ENCODE measurements at places on chromosomes 11 and 22.

- DNase-seq = no peak
Measured at GRCh38 chr22:45980761-45981160, 3.8 kb upstream of the WNT7B start.

- DNase-seq = no peak
Measured at GRCh38 chr22:50674606-50675552, 2.3 kb downstream of the SHANK3 start.

- no peak for DNase-seq
Measured at GRCh38 chr11:119048644-119049043, 8.4 kb downstream of the HYOU1 start.

DNA sequence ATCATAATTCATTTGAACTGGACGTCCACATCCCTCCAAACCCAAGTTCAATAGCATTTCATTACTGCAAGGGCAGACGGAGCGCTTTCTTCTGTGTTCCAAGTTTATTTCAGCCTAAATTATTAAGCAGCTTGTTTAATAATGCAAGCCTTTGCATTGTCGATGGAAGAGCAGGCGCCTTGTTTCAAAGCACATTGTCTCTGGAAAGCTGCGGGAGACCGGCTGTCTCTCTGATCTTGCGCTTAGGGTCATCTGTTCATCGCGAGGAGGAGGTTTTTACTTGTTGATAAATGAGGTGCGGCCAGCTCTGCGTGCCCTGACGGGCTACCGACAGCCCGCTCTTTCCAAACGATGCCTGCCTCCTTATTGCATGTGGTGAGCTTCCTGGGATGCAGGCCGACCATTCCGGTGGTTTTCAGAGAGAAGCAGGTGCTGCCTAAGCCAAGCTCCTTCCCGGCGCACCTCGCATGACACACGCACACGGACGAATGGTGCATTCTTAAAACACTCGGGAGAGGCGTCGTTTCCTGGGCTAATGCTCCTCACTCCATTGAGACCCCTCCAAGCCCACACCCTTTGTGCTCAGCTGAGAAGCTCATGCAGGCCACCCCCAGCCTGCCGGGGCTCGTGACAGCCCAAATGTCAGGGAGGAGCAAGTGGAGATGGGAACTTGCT, 456.9 kb downstream of the BRD1 start:
- no peak for DNase-seq

DNA sequence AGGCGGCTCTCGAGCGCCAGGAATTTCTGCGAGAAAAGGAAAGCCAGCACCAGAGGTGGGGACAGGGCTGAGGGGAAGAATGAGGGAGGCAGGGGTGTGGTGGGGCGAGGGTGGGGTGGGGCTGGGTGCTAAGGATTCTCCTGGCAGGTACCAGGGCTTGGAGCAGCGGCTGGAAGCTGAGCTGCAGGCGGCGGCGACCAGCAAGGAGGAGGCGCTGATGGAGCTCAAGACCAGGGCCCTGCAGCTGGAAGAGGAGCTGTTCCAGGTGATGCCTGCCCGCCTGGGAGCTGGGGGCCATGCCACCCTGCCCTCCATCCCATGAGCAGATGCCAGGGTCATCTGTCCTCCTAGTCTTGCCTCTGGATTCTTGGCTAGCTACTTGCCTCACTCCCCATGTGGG, 9.4 kb downstream of the CCDC88B start:
- no peak for DNase-seq

GRCh38 chr22:46528121-46528610, 9.3 kb downstream of the CELSR1 start:
- DNase-seq = no peak

GRCh38 chr11:119797123-119797611, 68.2 kb upstream of the NECTIN1 start:
- no peak for DNase-seq

GRCh38 chr11:57230791-57231538, 6.1 kb downstream of the APLNR start:
- DNase-seq = no peak

DNA sequence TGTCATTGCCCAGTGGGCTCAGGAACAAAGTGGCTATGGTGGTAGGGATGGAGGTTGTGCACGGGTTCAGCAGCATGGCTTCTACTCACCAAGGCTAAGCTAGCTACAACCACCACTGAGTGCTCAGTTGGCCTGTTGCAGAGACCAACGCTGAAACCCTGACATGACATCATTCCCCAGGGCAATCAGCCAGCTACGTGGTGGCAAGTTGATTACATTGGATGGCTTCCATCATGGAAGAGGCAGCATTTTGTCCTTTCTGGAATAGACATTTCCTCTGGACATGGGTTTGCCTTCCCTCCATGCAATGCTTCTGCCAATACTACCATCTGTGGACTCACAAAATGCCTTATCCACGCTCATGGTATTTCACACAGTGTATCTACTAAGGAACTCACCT, 634.3 kb downstream of the OPCML start:
- DNase-seq = no peak

DNA sequence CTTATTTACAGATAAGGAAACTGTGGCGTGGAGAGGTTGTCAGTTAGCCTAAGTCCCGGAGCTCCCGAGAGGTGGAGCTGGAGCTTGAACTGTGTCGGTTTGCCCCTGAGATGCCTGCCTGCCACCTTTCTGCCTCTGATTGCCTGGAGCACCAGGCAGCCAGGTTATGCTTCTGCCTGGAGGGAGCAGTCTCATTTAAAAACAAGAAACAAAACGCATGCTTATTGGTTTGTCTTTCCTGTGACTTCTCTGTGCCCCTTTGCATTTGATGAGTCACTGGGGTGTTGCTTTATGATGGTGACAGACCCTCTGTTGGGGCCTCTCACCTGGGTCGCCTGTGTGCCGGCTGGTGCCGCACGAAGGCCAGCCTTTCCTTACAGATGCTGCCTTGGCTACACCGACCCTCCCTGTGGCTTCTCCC, 12.2 kb downstream of the AP2A2 start:
- DNase-seq = no peak

GRCh38 chr11:78313181-78313795, 104.3 kb downstream of the GAB2 start:
- no peak for DNase-seq

- no peak for DNase-seq
Measured at GRCh38 chr11:70603756-70604211, 205.5 kb downstream of the CTTN start.

DNA sequence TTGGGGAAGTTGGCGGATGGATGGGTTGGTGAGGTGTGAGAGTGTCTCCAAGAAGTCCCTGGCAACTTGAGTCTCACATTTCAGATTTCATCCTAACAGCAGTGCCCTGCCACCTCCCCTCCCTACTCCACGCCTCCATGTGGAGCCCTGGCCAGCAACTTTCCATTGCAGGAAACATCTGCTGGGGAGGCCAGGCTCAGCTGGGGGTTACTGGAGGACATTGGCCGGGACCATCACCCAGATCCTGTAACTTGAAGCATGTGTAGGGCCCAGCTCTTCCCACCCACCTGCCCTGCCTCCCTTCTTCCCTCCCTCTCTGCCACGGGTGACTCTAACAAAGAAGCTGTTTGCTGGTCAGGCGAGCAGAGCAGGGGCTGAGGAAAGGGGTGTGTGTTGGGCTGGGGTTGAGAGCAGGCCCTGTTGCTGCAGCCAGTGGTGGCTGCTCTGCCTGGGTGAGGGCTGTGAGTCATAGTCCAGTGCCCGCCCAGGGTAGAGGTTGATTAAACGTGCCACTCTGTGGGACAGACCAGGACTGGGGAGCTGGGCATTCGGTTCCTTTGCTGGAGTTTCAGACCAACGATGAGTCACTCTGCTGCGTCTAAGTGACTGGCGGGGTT, 64.0 kb downstream of the SCN3B start:
- DNase-seq = no peak

- DNase-seq = no peak
Measured at GRCh38 chr11:46278387-46279125, 1.1 kb downstream of the CREB3L1 start.

GRCh38 chr11:6523253-6523652, 26.2 kb downstream of the DNHD1 start:
- DNase-seq = no peak

DNA sequence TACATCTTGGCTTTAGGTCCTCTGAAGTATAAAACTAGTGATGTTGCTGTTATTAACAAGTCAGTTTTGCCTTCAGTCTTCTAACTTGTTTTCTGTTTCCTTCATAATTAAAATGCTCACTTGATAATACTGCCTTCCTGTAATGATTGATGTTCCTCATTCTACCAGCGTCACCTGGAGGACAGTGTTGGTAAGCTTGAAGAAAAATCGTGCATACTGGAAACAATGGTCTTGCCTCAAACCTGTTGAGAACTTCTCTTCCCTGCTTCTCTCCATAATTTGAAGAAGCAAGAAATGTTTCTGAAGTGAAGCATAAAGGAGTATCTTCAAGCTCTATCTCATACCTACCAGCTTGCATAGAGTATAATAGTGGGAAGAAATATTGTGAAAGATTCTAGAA, 3.0 kb downstream of the YWHAH start:
- no peak for DNase-seq

- DNase-seq = no peak
Measured at GRCh38 chr22:41813726-41814410, 13.4 kb downstream of the CCDC134 start.

DNA sequence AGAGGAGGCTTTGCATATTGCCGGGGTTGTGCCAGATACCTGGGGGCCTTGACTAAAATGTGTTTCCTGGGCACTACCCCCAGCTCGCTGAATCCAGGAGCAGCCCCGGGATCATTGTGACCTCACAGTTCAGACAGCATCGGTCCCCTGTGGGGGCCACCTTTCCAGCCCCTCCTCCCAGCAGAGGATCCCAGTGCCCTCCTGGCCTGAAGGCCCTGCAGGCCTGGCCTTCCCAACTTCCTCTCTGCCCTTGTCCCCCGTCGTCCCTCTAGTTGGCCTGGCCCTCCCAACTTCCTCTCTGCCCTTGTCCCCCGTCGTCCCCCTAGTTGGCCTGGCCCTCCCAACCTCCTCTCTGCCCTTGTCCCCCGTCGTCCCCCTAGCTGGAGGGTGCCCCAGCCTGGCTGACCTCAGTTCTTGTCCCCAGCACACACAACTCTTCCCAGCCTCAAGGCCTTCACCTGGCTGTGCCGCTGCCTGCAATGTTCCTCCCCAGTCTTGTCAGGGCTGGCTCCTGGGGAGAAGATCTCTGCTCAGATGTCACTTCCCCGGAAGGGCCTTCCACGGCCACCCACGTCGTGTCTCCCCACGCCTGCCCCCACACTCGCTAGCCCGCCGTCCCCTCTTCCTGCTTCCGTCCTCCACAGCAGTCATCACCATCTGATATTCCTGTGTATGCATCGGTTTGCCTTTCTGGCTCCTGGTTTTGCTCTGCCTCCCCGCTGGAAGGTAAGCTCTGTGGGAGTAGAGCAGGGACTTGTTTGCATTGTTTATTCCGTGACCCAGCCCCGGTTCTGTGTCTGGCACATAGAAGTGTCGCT, 12.6 kb upstream of the ANO1 start:
- no peak for DNase-seq

GRCh38 chr22:37760152-37760551, 47.6 kb upstream of the GCAT start:
- no peak for DNase-seq

DNA sequence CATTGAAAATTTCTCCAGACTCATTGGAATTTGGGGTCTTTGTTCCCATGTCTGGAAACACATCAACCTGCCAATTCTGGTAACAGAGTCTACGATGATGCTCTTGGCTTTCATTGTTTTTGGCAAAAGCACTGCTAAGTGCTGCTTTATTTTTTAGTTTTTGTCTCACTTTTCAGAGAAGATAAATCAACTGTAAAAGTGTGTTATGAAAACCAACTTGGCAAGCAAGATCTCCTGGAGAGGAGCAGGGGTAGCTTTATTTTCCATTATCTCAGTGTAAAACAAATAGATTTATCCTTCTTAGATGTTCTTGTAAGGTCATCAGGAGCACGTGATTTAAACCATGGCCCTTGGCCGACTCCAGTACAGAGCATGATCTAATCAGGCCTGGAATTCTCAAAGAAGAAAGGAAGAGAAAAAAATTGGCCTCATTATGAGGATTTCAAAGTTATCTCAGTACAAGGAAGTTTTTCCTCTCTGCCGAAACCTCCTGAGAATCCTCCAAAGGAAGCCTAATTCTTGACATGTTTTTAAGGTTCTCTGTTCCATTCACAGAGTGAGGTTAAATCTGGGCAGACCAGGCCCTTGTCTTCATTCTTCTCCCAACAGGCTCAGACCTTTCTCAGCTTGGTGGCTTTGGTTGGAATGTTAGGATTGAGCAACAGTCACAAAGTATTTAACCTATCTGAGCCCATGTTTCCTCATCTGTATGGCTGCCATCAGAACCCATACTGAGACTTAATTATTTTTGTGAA, 16.4 kb upstream of the PAMR1 start:
- no peak for DNase-seq

- no peak for DNase-seq
Measured at GRCh38 chr11:68471360-68472340, 11.1 kb downstream of the PPP6R3 start.

DNA sequence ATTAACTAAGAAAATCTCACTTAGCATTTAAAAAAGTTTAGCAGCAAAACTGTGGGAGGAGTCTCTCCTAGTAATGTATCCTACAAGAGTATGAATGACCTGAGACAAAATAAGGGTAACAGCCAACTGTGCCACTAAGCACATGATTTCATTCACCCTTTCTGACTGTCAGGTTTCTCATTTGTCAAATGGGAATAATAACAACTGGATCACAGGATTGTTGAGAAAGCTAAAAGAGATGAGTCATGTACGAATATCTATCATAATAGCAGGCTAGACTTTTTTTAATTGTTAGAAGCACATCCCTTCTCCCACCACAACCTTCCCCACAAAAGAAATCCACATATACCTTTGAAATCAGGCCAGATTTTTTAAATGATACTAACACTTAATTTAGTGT, 39.5 kb downstream of the MTMR2 start:
- no peak for DNase-seq

- no peak for DNase-seq
Measured at GRCh38 chr11:116725434-116726221, 47.2 kb downstream of the BUD13 start.

- no peak for DNase-seq
Measured at GRCh38 chr11:107078375-107078774, 60.1 kb upstream of the GUCY1A2 start.

DNA sequence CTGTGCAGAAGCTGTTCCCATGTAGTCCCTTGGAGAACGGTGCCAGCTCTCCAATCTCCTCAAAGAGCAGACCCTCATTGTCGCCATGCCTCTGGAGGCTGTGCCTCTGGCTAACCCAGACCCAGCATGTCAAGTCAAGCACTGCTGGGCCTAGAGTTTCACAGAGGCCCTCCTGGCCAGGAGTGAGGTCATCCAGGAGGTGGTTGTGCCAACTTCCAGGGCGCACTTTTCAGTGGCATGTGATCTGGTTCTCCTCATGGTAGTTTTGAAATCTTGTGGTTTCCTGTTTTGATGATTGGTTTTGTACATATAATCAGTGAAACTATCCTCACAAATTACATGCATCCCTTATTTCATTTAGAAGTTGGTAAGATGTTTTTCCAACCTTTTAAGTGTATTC, 78.9 kb downstream of the PPFIBP2 start:
- no peak for DNase-seq

- DNase-seq = no peak
Measured at GRCh38 chr11:123357990-123358827, 71.9 kb upstream of the GRAMD1B start.

GRCh38 chr11:10601837-10602236, 33.4 kb upstream of the LYVE1 start:
- DNase-seq = no peak

GRCh38 chr11:76820184-76820566, 37.0 kb downstream of the TSKU start:
- no peak for DNase-seq

- no peak for DNase-seq
Measured at GRCh38 chr11:95346265-95346664, 115.3 kb upstream of the SESN3 start.
